ENCODE measurements at places on chromosomes 11 and 22.

- no peak for DNase-seq
Observed at GRCh38 chr11:23311986-23312940, 452.0 kb upstream of the CCDC179 start.

DNA sequence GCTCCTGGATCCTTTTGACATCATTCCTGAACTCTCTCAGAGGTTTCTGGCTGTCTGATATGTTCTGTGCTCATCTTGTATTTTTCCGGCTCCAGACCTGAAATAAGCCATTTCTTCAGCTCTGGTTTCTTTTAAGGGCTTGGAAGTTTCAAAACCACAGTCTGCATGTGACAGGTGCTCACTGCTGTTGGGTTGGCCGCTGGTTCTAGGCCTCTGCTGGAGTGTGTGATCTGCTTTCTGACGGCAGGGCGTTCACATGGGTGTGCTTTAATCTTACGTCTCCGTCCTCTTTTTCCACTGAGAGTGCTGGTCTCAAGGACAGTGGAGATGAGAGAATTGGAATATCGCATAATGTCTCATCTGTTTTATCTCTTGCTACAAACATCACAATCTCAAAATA lies 10.3 kb downstream of the ZBED4 start:
- no peak for DNase-seq

DNA sequence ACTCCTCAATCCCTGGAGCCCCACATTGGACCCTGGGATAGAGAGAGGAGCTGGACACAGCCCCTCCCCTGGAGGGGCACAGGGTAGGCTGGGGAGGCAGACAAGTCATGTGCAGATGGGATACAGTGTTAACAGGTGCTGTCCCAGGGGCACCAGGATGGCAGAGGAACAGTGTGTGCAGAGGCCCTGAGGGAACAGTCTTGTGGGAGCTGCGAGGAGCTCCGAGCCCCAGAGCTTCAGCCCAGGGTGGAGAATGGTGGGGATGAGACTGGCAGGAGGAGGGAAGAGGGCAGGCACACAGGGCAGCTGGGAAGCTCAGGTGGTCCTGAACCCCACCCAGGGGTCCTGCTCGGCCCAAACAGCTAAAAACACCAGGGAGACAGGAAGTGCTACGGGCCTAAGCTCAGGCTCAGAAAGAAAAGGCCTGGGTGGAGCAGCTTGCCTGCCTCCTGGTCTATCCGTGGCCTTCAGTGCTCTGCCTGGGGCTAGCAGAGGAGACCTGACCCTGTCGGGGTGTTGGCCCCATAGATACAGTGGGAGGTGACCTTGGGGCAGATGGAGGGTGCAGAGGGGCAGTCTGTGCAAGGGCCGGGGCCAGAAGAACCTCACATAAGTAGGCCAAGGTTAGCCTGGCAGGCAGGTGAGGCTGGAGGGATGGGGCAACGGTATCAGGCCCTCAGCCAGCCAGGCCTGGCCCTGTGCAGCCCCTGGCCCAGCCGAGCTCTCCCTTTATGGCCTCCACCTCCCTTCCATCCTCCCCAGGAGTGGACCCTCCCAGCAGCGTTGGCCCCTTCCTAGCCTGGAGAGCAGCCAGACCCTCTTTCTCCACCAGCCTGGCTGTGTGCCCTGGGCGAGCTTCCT lies 15.4 kb downstream of the CAPN5 start:
- peak; percentile 8 for DNase-seq

- no peak for DNase-seq
Observed at GRCh38 chr22:37388538-37388937, 38.7 kb downstream of the ELFN2 start.

GRCh38 chr22:22144858-22145257 lies 99.7 kb upstream of the VPREB1 start:
- DNase-seq = no peak

- peak; percentile 91 for DNase-seq
Observed at GRCh38 chr22:27107824-27108223, 450.4 kb downstream of the MIAT start.

DNA sequence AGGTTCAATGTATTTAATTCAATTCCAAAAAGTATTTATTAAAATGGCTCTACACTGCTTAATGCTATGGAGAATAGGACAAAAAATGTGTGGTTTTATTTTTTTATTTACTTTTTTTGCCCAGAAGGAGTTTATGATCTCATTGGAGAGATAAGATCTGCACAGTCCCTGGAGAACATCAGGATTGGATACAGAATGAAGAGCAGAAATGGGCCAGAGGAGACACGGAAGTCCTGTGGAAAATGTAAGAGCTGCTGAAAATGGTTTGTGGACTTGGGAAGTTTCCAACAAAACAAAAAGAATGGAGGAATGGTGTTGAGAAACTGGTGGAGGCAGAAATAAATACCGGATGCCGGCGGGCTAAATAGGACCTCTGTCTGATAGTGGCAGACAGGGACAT lies 554.6 kb downstream of the OPCML start:
- DNase-seq = no peak

DNA sequence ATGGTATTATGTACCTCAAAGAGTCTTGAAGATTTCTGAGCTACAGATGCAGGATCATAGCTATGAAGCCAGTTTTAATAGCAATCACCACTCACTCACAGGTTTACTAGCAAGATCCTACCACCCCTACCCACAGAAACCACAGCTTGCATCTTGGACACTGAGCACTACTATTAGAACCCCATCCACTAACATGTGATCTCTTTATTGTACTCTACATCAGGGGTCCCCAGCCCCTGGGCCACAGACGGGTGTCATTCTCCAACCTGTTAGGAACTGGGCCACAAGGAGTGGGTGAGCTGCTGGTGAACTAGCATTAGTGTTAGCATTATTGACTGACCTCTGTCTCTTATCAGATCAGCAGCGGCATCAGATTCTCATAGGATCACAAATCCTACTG lies 844.8 kb upstream of the CHORDC1 start:
- no peak for DNase-seq

GRCh38 chr11:84236436-84236835 lies 950.3 kb upstream of the CCDC90B start:
- DNase-seq = peak; percentile 66

DNA sequence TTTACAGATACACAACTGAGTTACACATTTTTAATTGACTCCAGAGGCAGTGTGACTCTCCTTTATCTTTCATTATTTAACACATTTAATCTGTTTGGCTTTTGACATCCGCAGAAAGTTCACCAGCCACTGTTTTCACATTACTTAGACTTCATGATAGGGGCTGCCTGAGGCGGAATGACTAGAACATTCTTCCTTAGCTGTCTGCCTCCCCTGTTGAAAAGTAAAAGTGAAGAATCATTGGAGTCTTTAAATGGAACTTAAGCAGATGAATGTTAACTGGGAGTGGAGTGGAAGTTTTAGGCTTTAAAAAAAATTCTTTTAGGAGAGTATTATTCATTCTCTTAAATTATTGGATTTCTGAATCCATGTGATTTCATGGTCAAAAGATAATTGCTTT lies 229.2 kb upstream of the MTNR1B start:
- DNase-seq = no peak

DNA sequence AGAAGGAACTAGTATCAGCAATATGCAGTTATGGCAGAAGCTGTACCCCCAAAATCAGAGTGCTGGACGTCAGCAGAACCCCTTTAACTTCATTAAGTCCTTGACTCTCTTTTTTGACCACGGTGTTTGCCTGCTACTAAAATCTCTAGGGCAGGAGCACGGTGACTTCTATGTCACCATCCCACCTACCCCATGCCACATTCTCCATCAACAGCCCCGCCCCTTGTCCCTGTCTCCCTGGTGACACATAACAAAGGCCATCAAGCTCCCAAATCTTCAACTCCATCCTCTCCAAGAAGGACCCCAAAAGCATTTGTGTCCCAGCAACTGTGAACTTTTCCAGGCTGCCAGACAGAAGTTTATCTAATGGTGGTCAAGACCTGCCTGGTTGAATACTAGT lies 894 bp downstream of the ADA2 start:
- DNase-seq = no peak

DNA sequence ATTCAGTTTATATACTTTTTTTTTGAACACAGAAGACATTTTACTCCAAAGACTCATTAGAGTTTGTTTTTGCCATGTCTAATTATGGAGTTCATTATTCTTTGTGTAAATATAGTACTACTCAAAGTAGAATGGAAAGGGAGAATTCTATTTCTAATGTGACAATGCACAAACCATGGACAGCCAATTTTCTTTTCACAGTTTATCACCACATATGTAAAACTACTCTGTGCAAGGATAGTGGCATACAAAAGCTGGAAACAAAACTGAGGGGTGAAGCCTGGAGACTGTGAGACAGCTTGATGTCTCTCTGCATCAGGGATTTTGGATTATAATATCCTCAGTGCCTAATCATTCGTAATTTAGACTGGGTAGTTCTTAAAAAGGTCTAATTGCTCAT lies 75.5 kb downstream of the LUZP2 start:
- DNase-seq = no peak

DNA sequence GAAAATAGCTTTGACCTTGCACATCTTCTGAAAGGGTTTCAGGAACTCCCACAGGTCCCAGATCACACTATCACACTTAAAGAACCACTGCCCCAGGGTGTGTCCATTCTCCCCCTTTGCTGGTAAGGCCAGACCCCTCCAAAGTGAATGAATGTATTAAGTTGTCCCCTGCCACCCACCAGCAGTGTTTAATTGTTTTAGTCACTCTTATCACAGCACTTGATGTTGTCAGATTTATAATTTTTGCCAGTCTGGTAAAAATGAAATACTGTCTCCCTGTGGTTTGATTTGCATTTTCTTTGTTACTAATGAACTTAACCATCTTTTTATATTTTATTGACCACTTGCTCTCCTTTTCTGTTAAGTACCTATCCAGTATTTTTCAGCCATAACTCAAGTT lies 89.6 kb upstream of the RAB1B start:
- DNase-seq = no peak

Data from BE2C (cell line).